ENCODE measurements at places on chromosomes 7 and 10.

DNA sequence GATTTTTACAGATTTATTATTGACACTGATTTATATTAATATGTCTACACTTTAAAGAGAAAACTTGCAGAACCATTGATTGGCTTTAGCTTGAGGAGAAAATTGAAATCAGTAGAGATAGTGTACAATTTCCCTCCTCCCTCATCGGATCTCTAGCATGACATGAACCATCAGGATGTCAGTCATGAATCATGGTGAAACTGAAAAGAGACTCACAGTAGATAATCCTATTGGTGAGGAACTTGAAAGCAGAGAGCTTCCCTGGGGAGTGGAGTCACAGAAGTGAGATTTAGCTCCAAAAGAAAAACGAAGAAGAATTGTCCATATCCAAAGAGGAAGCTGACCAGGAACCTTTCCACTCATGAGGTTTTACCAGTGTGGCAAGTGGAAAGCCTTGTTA, 346.8 kb downstream of the ABCA13 start:
- ATAC-seq = no peak

GRCh38 chr7:140707132-140707531, 10.6 kb downstream of the NDUFB2 start:
- ATAC-seq = no peak

DNA sequence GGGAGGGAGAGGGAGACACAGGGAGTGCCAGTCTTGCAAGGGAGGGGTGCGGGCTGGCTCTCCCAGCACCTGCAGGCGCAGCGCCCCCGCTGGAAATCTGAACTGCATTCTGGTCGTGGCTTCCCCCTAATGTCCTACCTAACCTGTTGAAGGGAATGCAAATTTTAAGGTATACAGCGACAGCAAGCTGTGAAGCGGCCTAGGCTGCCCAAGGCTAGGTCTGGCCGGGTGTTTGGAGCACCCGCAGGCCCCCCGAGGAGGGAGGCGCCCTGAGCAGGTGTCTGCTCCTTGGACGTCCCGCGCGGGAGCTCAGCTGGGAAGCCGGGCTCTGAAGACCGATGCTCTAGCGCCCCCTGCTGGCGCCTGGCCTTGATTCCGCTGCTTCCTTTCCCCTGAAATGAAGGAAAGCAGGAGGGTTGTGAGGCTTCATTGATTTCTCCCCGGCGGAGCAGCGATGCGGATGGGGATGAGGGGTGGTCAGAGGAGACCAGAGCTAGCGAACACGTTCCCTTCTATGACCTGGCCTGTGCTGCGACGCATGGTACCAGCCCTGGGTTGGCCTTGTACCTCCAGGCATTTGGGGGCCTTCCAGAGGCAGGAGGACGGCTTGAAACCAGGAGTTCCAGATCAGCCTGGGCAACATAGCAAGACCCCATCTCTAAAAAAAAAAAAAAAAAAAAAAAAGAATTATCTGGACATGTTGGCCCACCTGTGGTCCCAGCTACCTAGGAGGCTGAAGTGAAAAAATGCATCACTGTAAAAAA, 601.3 kb downstream of the GALNT17 start:
- ATAC-seq = peak; percentile 85

GRCh38 chr7:137611606-137612005, 235.2 kb downstream of the DGKI start:
- ATAC-seq = no peak

- ATAC-seq = no peak
These were observed 274.2 kb downstream of the ELMO1 start for GRCh38 chr7:37174460-37174859.

GRCh38 chr10:75547391-75548298, 116.2 kb downstream of the LRMDA start:
- peak; percentile 80 for ATAC-seq

DNA sequence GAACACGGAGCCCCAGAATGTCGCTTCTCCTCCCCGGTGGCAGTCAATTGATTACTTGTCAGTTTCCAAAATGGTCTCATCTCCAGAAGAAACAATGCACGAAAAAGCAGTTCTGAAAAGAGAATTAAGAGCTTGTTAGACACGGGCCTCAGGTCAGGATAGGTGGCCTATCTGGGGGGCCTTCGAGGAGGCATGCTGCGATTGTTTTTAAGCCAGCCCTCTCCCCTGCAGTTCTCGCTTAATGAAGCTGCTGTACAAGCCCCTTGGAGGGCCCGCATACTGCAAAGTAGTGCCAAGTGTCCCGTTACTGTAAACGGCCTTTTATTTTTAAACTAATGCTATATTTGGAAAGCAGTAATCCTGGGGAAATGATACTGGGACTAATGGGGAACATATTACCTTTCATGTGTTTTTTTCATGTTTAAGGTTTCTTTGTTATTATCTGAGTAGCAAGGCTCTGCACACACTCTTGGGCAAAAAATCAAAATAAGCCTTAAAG, 114.8 kb upstream of the TCF7L2 start:
- ATAC-seq = no peak

GRCh38 chr10:130606001-130606405, 469.8 kb downstream of the GLRX3 start:
- ATAC-seq = no peak

GRCh38 chr7:29076631-29077030, 69.7 kb downstream of the CPVL start:
- ATAC-seq = no peak

DNA sequence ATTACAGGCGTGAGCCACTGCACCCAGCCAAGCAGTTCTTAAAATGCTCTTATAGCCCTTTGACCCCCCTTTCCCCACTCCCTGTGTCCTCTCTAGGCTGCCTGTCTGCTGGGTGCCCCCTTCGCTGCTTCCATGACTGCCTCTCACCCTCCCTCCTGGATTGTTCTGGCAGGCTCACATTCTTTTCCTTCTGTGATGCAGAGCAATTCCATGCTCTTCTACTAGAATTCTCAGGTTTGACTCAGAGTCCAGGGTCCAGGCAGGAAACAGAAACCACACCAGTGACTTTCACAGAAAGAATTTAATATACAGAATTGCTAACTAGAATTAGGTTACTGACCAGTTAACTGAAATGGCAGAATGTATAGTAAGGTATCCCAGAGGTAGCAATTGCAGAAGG, 244.8 kb downstream of the BAMBI start:
- ATAC-seq = peak; percentile 35

DNA sequence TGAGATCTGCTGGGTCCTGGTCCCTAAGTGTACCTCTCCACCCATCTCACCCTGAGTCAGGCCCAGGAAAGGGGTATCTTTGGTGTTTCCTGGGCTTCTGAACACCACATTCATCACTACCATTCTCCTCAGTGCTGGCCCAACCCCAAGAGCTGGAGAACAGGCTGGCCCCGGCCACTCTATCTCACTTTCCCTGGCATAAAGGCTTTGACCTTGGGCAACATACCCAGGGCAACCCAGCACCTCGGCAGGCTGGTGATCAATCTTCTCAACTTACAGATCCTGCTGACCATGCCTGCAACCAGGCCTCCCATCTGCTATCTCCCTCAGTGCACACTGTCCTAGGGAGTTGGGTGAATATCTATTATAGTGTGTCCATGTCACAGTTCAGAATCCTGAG, 2.1 kb downstream of the VSIR start:
- ATAC-seq = no peak

DNA sequence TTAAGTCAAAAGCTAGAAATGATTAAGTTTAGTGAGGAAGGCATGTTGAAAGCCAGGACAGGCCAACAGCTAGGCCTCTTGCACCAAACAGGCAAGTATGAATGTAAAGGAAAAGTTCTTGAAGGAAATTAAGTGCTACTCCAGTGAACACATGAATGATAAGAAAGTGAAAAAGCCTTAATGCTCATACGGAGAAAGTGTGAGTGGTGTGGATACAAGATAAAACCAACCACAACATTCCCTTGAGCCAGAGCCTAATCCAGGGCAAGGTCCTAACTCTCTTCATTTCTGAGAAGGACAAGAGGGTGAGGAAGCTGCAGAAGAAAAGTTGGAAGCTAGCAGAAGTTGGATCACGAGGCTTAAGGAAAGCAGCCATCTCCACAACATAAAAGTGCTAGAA, 53.0 kb downstream of the DNAJC1 start:
- ATAC-seq = no peak

- ATAC-seq = no peak
These were observed 303.6 kb downstream of the GPAM start for GRCh38 chr10:111879969-111880368.

GRCh38 chr10:95336702-95337101, 45.9 kb upstream of the PDLIM1 start:
- no peak for ATAC-seq

- no peak for ATAC-seq
These were observed 20.9 kb downstream of the AQP1 start for GRCh38 chr7:30932562-30932961.

- no peak for ATAC-seq
These were observed 215.7 kb downstream of the RELN start for GRCh38 chr7:103773726-103774125.

DNA sequence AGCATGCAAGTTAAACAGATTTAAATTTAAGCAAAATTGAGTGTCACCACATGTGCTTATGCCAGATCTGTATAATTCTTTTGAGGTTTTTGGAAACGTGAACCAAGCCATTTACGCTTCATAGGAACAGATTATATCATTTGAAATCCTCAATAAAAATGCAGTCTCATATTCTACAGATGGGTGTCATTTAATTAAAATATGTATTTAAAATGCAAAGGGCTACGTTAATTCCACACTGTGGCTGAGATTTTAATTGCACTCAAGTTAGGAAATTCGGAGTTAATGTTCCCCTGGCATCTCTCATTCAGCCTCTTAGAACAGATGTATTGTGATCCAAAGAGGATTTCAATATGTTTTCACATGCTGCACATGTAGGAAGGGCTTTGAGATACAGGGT, 164.5 kb upstream of the LRGUK start:
- ATAC-seq = no peak

DNA sequence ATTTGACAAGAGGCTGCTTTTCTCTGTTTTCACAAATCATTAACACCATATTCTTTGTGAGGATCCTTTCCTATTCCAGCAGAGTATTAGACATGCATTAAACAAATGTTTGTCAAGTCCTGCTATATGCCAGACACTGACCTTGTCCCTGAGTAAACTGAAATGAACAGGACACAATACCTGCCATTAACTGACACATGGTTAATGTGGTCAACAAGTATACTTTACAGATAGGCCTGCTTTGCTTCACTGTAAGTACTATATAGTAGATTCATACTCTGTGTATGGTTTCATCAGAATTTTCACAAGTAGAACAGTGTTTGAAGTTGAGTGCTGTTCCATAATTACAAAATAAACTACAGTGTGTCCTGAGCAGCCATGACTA, 5.9 kb downstream of the TNKS2 start:
- ATAC-seq = no peak

- ATAC-seq = peak; percentile 60
These were observed 973 bp downstream of the SDK1 start for GRCh38 chr7:3301831-3302618.

GRCh38 chr10:58857251-58857805, 319.1 kb upstream of the PHYHIPL start:
- no peak for ATAC-seq

DNA sequence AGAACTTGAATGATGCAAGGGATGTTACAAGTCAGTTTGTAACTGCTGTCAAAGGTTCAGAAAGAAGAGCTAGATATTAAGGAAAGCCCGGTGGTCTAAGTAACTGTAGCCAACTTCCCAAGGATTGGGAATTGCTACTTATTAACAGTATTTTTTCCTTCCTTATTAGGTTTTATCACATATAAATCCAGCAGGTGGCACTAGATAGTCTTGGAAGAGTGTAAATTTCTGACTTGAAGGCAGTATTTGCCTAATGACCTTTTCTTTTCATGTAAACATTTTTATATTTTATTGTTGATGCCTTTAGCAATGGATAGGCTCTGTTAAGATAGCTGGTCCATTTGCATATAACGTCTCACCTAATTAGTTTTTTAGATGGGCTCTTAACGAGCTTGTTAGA, 51.2 kb downstream of the ANLN start:
- ATAC-seq = peak; percentile 75

GRCh38 chr7:68384581-68384980, 1213.7 kb upstream of the AUTS2 start:
- ATAC-seq = no peak

DNA sequence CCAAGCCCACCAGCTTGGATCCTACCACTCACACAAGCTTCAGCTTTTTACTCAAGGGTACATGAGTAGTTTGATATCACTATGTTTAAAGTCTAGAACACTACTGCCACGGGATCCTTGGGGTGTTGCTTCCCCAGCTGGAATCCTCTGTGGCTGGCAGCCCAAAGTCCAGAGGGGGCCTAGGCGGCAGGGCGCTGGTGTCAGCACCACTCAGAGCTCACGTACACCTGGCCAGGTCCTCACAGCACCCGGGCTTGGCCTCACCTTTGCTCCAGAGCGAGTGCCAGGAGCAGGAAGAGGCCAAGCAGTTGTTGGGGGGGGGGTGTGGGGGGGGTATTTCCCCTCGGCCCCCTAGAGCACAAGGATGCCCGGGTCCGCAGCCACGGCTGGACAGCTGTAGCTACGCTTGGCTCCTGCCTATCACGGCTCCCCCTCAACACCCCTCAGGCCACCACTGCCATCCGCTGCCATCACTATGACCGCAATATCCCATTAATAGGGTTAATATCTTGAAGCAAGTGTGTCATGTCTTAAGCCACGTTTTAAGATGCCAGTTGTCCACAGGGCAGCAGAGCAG, 17.0 kb downstream of the ZDHHC6 start:
- ATAC-seq = no peak

DNA sequence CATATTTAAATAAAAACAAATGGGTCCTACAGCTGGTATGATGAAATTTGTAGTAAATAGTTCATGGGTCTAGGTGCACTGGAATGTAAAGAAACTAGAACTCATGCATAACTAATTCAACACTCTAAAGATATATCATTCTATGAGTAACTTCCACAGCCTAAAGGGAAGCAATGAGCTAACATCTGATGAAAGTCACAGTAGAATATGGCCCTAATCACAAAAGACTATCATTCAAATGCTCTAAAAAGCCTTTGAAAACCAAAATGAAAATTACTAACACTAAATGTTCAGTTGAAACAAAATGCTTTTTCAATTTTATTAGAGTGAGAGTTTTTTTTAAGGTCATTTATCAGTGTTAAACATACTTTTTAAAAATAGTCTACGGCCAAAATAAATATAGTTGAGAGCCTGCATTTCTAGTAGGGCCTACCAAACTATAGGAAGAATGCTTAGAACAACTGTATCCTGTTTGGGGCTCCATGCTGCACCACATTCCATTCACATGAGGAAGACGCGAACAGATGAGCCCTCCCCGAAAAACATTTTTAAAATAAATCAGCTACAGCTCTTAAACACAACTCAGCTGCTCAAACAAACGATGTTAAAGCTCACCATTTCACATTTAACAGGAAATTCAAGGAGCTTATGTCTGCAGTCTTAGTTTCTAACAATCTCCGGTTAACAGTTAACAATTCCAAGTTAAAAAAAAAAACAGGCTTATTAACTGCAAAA, 134.5 kb downstream of the NRBF2 start:
- ATAC-seq = peak; percentile 61

DNA sequence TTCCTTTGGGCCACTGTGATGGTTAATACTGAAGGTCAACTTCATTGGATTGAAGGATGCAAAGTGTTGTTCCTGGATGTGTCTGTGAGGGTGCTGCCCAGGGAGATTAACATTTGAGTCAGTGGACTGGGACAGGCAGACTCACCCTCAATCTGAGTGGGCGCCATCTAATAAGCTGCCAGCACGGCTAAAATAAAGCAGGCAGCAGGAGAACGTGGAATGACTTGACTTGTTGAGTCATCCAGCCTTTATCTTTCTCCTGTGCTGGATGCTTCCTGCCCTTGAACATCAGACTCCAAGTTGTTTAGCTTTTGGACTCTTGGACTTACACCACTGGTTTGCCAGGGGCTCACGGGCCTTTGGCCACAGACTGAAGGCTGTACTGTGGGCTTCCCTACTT, 1046.9 kb downstream of the TYW1 start:
- no peak for ATAC-seq

- ATAC-seq = no peak
These were observed 66.0 kb upstream of the DUSP5 start for GRCh38 chr10:110431659-110432058.

Data from SK-N-SH treated with all-trans-retinoic acid at 6 μM for 48 hours (cell line).